Hypothalamus (tissue), 51 donors: ENCODE measurements at places on chromosomes 6 and 20.
A peak's percentile ranks its signal among the peaks of the same experiment; 100 is the strongest.

DNA sequence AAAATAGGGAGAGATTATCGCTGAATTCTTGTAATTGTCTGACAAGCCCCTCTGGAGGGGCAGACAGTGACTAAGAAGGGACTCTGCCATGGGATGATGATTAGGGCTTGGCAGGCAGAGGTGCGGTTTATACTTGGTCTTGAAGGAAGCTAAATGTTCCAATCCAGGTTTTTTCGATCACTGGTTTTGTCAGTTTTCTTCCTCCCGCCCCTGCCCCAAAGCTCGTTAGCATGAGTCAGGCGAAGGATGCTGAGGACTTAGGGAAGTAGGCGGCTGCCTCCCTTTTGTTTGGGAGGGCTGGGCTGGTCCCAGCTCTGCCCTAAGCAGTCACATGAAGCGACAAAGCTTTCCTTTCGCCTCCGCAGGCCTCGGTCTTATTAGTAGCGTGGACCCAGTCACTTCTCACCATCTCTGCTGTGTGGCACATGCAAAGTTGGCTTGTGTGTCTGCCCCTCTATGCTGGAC lies 314.2 kb downstream of the CDC5L start:
- DNase-seq, result no peak

DNA sequence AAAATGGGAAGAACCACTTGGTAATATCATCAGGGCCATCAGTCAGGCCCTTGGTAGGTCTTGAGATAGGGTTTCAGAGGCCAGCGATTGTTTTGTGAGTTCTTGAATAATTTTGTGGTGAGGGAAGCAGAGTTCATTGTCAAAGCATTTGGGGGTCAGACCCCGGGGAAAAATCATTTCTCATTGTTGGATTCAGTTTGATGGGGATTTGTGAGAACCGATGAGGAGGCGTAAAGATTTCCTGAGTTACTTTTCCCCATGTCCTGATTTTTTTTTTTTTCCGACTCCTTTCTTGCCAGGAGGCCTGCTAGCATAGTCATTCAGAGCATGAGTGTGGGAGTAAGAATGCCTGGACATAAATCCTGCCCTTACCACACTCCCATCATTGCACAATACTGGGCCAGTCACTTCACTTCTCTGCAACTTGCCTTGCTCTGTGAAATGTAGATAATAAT lies 60.3 kb downstream of the TSHZ2 start:
- no peak for DNase-seq

- no peak for DNase-seq
Observed at GRCh38 chr20:25051386-25052155, 6.4 kb downstream of the ACSS1 start.

- peak; percentile 52 for DNase-seq
Observed at GRCh38 chr6:148342350-148343046, at the start of gene SASH1. TSS of gene SASH1 (plus strand) at chr6:148342838. CDS start at chr6:148343068, 230 bp downstream.

GRCh38 chr20:577167-577791 lies 32.8 kb downstream of the TCF15 start:
- DNase-seq, result no peak

DNA sequence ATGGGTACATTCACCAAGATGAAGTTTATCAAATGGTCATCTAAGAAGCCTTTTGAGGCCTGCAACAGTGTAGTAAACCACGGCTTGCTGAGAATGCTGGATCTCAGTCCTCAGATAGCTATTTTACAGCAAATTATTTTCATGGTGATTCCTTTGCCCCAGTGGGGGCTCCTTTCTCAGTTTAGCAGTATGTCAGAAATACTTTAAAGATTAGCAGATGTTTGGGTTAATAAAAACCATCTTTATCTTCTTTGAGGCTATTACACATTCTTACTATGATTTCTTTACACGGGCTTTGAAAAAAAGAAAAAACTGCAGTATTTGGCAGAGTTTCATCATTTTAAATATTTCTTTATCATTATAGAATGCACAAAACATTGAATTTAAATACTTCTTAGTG lies 10.7 kb downstream of the MYLIP start:
- DNase-seq, result no peak

- DNase-seq, result no peak
Observed at GRCh38 chr6:114281496-114281895, 61.3 kb downstream of the HS3ST5 start.

DNA sequence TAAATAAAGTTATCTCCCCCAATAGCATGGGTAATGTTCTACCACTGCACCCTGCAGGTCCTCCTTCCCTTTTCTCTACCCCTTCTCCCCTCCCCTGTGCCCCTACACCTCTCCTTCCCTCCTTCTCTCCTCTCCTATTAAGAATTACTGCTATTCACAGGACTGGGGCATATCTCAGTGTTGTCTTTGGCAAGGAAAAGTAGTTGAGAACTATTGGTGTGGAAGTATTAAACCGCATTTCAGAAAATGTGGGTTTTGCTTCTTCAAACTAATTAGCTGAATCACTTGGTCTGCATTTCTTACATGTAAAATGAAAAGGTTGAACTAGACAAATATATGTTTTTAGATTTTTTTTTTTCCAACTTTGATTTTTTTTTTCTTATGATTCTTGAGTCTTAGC lies 296.3 kb downstream of the CDKAL1 start:
- DNase-seq, result no peak

DNA sequence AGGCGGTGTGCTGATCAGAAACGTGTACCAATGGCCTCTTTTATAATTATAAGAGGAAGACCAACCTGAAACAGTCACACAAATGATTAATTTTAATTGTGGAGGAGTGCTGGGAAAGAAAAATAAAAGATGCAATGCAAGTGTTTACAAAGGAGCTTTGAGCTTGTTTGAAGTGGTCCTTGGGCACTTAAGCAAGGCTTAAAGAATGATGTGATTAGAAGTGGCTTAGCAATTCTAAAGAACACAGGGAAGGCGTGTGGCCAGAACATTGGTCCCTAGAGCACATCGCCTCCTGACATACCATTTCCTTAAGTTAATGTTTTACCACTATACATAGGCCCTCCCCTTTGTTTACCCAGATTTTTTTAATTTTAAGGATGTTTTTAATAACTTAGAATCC lies 26.1 kb downstream of the PTPN1 start:
- DNase-seq, result no peak

DNA sequence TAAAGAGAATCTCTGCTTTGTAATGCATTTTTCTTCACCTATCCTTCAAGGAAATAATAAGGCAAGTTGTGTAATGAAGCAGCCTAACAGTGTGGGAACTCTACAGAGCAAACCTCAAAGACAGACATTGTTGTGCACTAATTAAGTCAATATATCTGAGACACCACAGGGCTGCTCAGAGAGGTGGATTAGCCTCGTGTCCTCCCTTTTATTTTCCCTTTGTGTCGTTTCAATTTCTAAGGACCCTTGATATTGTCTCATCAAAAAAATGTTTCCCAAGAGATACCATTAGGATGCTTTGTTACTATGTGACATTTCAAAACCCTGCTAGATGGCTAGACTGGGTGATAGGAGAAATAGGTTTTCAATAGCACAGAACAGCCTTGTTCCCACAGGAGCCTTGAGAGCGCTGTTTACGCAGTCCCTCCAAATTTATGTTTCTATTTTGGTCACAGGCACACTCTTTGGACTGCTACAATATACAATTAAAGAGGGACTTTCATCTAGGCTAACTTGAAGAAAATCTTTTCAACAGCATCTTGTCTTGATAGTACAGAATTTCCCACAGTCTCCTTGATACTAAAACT lies 23.1 kb downstream of the UBE3D start:
- no peak for DNase-seq

GRCh38 chr6:329888-330691 lies 37.8 kb downstream of the DUSP22 start:
- no peak for DNase-seq

- DNase-seq, result no peak
Observed at GRCh38 chr6:7406743-7407142, 17.1 kb downstream of the RIOK1 start.

- DNase-seq, result no peak
Observed at GRCh38 chr20:35120012-35120701, 27.0 kb downstream of the EDEM2 start.

DNA sequence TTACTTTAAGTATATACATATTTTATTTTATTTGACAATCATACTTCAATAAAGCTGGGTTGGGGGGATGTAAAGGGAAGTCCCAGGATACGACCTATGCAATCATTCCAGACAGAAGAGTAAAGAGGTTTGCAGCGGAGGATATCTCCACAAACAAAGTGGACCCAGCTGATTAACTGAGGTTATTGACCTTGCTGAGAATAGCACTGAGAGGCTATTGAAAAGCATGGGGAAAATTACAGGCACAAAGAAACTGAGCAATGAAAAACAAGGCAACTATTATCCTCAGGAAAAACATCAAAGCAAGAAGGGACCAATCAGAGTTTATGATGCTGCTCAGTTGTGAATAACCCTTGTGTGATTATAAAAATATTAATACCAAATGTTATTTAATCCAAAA lies 32.6 kb downstream of the SERPINB1 start:
- no peak for DNase-seq

DNA sequence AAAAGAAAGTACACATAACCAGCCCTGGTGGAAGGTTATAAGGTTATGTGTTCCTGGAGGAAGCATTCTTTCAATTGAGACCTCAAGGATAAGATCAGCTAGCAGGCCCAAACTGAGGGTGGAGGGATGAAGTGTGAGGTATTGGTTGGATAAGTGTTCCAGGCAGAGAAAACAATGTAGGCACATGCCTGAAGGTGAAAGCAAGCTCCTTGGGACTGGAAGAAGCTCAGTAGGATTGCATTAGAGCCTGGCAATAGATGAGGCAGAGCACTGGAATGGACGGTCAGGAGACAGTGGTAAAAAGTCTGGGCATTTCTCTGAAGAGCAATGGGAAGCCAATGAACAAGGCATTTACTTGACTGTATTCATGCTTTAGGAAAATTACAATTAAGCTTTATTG lies 89.9 kb upstream of the SHLD1 start:
- DNase-seq, result no peak

DNA sequence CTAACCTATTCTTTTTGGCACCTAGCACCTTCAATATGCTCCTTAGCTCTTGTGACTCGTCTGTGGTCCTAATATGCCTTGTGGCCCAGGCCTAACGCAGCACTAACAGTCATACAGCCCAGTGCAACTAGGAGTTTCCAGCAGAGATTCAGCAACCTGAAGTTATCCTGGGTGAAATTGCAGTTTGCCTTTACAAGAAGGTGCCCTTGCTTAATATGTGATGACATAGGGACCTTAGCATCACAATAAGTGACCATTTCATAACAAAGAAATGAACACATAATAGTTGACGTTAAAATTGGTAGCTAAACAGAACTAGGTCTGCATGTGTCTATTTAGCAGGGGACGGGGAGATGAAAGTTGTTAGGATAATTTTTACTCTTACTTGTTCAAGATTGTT lies 10.1 kb downstream of the FIG4 start:
- DNase-seq, result no peak

GRCh38 chr6:112331306-112331705 lies 15.8 kb upstream of the RFPL4B start:
- no peak for DNase-seq

DNA sequence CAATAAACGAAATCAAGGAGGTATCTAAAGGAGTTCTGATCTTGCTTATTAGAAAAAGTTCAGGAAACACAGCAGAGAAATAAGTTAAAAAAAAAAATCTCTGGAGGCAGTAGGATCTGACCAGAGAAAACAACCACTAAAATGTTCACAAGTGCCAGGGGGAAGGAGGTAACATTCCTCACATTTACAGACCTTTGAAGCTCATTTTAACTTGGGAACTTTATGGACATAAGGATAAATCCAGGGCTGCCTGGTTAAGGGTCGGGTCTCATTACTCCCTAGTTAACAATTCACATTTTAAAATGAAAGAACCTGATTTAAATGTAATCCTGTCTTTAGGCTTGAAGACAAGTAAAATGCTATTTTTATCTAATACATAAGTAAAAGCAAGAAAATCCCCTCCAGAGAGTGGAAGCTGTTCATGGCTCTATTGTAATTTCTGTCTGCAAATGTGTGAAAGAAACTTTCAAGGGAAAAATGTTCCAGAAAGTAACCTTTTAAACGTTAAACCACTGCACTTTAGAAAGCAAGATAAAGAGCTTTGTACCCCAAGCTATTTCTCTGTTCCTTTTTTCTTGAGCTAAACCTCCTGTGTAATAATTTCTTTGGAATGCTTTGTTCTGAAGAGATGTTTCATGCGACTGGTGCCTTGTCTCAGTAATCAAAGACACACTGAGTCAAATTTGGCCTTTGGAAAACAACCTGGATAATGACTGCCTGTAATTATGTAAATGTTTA lies 38.2 kb downstream of the MYLIP start:
- no peak for DNase-seq

- DNase-seq, result no peak
Observed at GRCh38 chr6:11528996-11529395, 8.6 kb upstream of the TMEM170B start.

DNA sequence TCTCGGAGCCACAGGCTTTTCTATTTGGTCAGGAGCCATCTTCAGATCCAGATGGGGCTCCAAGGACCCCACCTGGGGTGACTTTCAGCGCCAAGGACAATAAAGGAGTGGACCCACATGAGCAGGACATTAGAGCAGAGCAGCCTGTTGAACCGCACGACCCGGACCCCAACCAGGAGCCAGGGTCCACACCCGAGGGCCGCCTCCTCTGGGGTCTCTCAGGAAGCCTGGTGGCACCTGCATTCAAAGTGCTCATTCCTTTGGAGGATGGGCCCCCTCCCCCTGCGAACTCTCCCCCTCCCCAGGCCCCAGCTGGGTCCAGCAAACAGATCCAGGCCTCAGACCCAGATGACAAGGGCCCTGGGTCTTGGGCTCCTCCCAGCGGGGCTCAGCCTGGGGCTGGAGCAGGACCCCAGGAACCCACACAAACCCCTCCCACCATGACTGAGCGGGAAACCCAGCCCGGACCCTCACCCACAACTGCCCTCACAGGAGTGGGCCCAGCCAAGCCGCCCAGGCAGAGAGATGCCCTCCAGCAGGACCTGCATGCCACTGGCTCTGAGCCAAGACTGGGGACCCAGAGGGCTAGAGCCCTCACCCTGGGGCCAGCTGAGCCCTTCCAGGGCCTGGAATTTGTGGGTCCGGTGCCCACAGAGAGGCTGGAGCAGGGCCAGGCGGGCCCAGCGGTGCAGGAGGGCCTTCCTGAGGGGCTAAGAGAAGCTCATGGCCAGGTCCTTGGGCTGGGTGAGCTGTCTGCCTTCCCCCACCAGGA lies 23.9 kb downstream of the RAB44 start:
- no peak for DNase-seq

DNA sequence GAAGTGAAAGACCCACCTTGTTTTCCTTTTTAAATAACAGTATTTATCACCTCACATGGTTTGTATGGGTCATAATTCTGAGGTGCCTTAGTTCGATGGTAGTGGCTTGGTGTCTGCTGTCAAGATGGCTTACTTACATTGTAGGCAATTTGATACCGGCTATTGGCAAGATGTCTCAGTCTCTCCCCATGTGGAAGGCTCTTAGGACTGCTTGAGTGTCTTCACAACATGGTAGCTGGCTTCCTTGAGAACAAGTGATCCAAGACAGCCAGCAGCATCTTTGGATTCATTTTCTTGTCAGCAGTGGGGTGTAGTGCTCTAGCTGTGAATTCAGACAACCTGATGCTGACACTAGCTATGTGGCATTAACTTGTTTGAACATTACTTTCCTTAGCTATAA lies 70.1 kb downstream of the CBFA2T2 start:
- DNase-seq, result no peak

- DNase-seq, result peak; percentile 51
Observed at GRCh38 chr6:3228046-3228671, 706 bp upstream of the TUBB2B start.
